Thymus (tissue), 14 donors: ENCODE measurements at places on chromosomes 16 and 17.

DNA sequence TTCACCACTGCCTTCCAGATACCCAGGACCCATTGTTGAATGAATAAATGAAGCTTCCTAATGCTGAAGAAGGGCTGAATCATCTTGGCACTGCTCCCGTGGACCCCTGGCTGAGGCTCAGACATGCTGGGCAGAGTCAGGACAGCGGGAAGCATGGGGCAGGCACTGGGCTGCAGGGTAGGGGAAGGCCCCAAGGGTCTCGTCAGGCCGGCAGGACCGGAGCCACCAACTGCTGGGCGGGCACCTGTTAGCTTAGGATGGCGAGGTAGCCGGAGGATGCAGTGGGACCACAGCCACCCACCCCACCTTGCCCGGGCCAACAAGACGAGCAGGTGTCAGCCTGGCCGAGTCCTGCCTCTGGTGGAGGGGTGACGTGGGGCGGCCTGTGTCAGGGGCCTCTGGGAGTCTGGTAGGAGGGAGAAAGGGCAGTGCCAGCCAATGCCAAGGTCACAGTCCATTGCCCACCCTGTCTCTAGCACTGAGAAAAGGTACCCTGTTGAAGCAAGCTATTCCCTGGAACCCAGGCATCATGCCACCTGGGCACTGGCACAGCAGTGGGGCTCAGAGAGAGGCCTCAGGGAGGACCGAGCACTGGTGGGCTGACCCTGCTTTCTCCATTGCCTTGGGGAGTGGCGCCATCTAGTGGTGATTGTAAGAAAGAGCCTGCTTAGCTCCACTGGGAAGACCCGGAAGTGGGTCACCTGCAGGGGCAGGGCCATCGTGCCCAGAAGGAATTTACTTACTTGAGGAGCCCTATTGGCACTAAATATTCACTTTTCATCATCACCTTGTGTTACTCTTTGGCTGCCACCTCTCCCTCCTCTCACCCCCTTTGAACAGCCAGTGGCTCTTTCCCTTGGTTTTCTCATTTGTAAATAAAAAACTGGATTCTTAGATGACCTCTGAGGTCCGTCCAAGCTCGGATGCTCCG is 3.0 kb upstream of the DLX3 start:
- peak; percentile 55 for DNase-seq
- peaks cover 88% of the 10 kb centered on the region for H3K27me3 ChIP-seq
- H3K36me3 ChIP-seq, result no peaks in the 10 kb centered on the region
- no peak overlapping the region for H3K27ac ChIP-seq

- no peak for DNase-seq
- H3K4me1 ChIP-seq, result no peaks in the 10 kb centered on the region
- no peak overlapping the region for H3K27ac ChIP-seq
- no peaks in the 10 kb centered on the region for H3K36me3 ChIP-seq
- H3K27me3 ChIP-seq, result no peaks in the 10 kb centered on the region
Measured at GRCh38 chr17:1286379-1287106, 7.1 kb downstream of the TRARG1 start.

DNA sequence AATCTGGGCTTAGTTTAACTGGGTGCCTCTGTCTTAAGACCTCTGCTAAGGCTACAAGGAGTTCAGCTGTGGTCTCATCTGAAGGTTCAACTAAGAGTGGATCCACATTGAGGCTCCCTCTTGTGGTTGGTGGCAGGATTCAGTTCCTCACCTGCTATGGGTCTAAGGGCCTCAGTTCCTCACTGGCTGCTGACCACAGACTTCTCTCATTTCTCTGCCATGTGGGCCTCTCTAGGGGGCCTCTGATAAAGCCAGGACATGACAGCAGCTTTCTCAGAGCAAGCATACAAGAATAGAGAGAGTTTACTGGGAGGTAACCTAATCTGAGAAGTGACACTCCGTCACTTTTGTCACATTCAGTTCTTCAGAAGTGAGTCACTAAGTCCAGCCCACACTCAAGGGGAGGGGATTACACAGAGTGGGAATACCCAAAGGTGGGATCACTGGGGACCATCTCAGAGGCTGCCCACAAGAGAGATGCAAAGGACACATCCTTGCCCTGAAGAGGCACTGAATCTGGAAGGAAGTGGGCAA is 19.2 kb upstream of the ABAT start:
- DNase-seq, result peak; percentile 10
- H3K36me3 ChIP-seq, result no peaks in the 10 kb centered on the region
- no peaks in the 10 kb centered on the region for H3K4me1 ChIP-seq
- no peak overlapping the region for H3K27ac ChIP-seq
- H3K27me3 ChIP-seq, result no peaks in the 10 kb centered on the region

- H3K27ac ChIP-seq, result no peak overlapping the region
- peaks cover 14% of the 10 kb centered on the region for H3K27me3 ChIP-seq
- H3K36me3 ChIP-seq, result peaks cover 19% of the 10 kb centered on the region
- no peak for DNase-seq
- peak overlapping the region; percentile 92 for H3K4me3 ChIP-seq
Measured at GRCh38 chr17:16351831-16352230, 1.4 kb downstream of the CENPV start.

DNA sequence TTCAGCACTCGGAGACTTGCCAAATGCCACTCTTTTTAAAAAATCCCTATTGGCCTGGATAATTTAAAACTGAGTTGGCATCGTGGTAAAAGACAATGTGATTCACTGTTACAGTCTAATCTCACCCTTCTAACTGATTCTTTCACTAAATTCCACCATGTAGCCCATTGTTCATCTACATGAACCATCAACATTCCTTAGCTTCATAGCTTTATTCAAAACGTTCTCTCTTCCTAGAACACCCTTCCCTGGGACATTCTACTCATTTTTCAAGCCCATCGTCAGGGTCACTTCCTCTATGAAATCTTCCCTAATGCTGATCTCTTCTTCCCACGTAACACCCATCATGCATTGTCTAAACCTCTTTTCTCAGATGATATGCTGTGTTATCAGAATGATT is 15.7 kb upstream of the SHISA9 start:
- no peaks in the 10 kb centered on the region for H3K36me3 ChIP-seq
- H3K4me1 ChIP-seq, result no peaks in the 10 kb centered on the region
- H3K27ac ChIP-seq, result no peak overlapping the region
- DNase-seq, result no peak
- no peak overlapping the region for H3K4me3 ChIP-seq
- no peaks in the 10 kb centered on the region for H3K27me3 ChIP-seq

- H3K27me3 ChIP-seq, result no peaks in the 10 kb centered on the region
- no peak for DNase-seq
- H3K27ac ChIP-seq, result no peak overlapping the region
- H3K4me1 ChIP-seq, result no peaks in the 10 kb centered on the region
- no peaks in the 10 kb centered on the region for H3K36me3 ChIP-seq
- H3K4me3 ChIP-seq, result no peak overlapping the region
Measured at GRCh38 chr17:8707332-8708024, 37.2 kb downstream of the CCDC42 start.

DNA sequence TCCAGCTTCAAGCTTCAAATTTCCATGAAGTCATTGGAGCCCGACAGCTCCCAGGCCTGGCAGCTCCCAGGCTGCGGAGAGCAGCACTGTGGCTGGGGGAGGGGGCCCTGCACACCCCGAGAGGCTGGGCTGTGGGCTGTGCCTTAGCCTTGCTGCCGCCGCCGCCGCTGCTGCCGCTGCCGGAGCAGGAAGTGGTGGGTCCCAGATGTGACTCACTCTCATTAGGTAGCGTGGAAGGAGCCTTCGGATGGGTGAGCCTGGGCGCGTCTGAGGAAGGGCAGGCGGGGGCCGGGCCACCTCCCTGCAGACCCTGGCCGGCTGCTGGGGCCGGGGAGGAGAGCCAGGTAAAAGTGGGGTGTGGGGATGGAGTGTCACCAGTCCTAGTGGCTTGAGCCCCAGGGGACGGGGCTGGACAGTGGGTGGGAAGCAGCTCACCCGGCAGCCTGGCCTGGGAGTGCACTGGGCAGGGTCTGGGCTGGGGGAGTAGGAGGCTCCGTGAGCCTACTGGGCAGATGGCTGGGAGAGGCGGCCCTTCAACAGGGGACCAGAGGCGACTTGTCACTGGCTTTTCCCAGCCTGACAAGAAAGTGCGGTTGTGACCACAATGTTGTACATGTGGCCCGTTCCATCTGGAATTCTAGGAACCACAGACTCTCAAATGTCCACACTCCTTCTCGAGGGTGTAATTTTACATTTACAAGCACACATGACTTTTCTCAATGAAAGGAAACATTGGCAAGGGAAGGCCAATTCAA is at the start of gene ADCY7:
TSS of gene ADCY7 (plus strand) at position 215 of the 755 bp plus-strand sequence. CDS start 21,629 bp downstream, outside the sequence.
- H3K4me3 ChIP-seq, result peak within 1 kb of the TSS; percentile 52
- H3K4me1 ChIP-seq, result peaks cover 21% of the 10 kb centered on the region
- peaks cover 6% of the 10 kb centered on the region for H3K36me3 ChIP-seq
- H3K27ac ChIP-seq, result peak within 1 kb of the TSS; percentile 88
- H3K27me3 ChIP-seq, result no peaks in the 10 kb centered on the region

GRCh38 chr17:73305845-73306836 is 5.7 kb downstream of the CDC42EP4 start:
- no peak overlapping the region for H3K4me3 ChIP-seq
- no peak overlapping the region for H3K27ac ChIP-seq
- no peaks in the 10 kb centered on the region for H3K27me3 ChIP-seq
- H3K36me3 ChIP-seq, result no peaks in the 10 kb centered on the region
- no peak for DNase-seq

- no peak for DNase-seq
- peaks cover 11% of the 10 kb centered on the region for H3K36me3 ChIP-seq
- H3K27ac ChIP-seq, result no peak overlapping the region
- no peaks in the 10 kb centered on the region for H3K4me1 ChIP-seq
- no peak overlapping the region for H3K4me3 ChIP-seq
Measured at GRCh38 chr16:66889622-66890021, 9.3 kb downstream of the PDP2 start.

- H3K36me3 ChIP-seq, result no peaks in the 10 kb centered on the region
- no peak overlapping the region for H3K4me3 ChIP-seq
- H3K4me1 ChIP-seq, result no peaks in the 10 kb centered on the region
- no peaks in the 10 kb centered on the region for H3K27me3 ChIP-seq
- DNase-seq, result no peak
- no peak overlapping the region for H3K27ac ChIP-seq
Measured at GRCh38 chr17:56113486-56113885, 39.8 kb upstream of the ANKFN1 start.

DNA sequence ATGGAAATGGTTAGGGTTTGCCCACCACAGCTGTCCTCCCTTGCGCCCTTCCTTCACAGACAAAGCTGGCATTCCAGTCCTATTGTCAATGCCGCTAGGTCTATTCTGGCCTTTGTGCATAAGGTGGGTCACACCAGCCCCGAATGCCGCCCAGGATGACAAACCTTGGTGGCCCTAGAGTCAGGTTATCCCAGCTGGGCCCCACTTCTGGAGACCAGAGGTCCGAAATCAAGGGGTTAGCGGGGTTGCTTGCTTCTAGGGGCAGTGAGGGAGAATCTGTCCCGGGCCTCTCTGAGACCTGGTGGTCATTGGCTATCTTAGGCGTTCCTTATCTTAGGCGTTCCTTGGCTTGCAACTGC is 472.1 kb downstream of the SOX9 start:
- no peak for DNase-seq
- peaks cover 2% of the 10 kb centered on the region for H3K4me1 ChIP-seq
- peaks cover 55% of the 10 kb centered on the region for H3K27me3 ChIP-seq
- no peak overlapping the region for H3K27ac ChIP-seq
- no peaks in the 10 kb centered on the region for H3K36me3 ChIP-seq

- no peaks in the 10 kb centered on the region for H3K27me3 ChIP-seq
- no peak for DNase-seq
- peaks cover 26% of the 10 kb centered on the region for H3K36me3 ChIP-seq
Measured at GRCh38 chr17:75645889-75646637, 12.8 kb downstream of the SMIM5 start.

- DNase-seq, result no peak
- no peak overlapping the region for H3K4me3 ChIP-seq
- no peaks in the 10 kb centered on the region for H3K4me1 ChIP-seq
- no peak overlapping the region for H3K27ac ChIP-seq
Measured at GRCh38 chr16:50835358-50836060, 93.6 kb downstream of the CYLD start.

DNA sequence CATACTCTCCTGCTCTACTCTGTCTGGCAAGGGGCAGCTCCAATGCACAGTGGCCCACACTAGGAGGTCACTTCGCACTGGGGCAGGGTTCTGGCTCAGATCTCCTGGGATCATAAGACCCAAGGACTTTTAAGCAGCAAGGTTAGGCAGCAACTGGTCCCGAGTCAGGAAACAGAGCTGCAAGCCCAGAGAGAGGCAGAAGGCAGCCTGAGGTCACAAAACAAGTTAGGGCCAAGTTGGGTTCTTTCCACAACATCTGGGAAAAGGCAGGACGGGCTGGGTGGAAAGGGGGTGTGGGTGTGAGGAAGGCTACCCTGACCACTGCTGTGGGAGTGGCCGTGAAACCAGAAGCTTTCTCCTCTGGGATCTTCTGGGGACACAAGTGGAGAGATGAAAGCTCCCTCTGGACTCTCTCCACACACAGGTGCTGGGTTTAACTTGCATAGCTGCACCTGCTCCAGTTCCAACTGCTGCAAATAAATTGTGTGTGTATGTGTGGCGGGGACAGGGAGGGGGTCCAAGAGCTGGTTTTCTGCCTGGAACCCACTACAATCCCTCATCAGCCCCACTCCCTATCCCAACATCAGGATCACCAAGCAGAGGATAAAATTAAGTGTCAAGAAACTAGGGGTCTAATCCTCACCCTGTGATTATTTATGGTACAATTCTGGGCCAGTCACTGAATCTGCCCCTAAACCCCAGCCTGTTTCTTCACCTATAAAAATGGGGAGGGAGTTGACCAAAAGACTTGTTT is 8.0 kb upstream of the TSPOAP1 start:
- H3K36me3 ChIP-seq, result peaks cover 4% of the 10 kb centered on the region
- DNase-seq, result peak; percentile 48
- peaks cover 25% of the 10 kb centered on the region for H3K4me1 ChIP-seq
- H3K4me3 ChIP-seq, result peak overlapping the region; percentile 84
- H3K27me3 ChIP-seq, result no peaks in the 10 kb centered on the region
- H3K27ac ChIP-seq, result peak overlapping the region; percentile 99

GRCh38 chr16:54447576-54448440 is 161.2 kb upstream of the IRX3 start:
- H3K27ac ChIP-seq, result no peak overlapping the region
- no peak for DNase-seq
- H3K4me3 ChIP-seq, result no peak overlapping the region
- H3K4me1 ChIP-seq, result no peaks in the 10 kb centered on the region
- no peaks in the 10 kb centered on the region for H3K36me3 ChIP-seq
- no peaks in the 10 kb centered on the region for H3K27me3 ChIP-seq

DNA sequence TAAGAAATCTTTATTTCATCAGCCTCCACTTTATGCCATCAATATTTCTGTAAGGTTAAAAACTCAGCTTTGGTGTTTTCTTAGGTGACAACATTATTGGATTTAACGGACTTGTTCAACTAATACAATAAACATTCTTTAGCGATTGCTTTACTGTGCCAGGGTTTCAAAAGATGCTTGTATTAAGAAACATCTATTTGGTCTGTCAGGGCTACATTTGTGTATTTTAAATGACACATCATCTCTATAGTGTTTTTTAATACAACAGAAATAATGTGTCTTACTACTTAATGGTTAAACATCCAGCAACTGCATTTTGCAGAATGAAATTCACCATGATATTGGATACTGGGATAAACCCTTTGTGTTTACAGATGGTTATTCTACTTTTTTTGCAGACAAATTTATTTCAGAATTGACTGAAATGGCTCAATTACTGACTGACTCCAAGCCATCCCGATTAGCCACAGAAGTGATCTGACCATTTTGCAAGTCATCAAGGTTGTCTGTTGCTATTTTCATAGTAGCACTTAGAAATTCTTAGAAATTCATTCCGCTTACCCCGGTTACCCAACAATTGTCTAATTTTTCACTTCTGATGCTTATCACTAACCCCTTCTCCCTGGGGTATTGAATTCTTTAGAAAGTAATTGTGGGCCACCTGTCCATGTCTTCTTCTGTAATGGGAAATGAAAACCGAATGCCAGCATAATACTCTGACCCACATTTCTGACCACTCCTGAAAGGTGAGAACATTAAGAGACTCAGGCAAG is 63.7 kb downstream of the HS3ST3A1 start:
- no peak overlapping the region for H3K27ac ChIP-seq
- no peak for DNase-seq
- H3K36me3 ChIP-seq, result no peaks in the 10 kb centered on the region
- no peaks in the 10 kb centered on the region for H3K4me1 ChIP-seq
- no peak overlapping the region for H3K4me3 ChIP-seq
